ENCODE measurements at places on chromosomes 7 and 10. TPM values are rescaled to one million over a fixed set of nuclear protein-coding genes. Genes with fewer than 3 reads are reported as not detected.

HOXA4 gene
- polyA plus RNA-seq: not detected

SEC31B gene
- 6.6 TPM for polyA plus RNA-seq

STEAP2 gene
- polyA plus RNA-seq: 0.81 TPM

WDFY4 gene
- 31.7 TPM for polyA plus RNA-seq

RARRES2 gene
- polyA plus RNA-seq: 0.68 TPM

AKR1C1 gene
- polyA plus RNA-seq: not detected

NUTM2E gene
- polyA plus RNA-seq: 0.05 TPM

ACTR3C gene
- polyA plus RNA-seq: 6.6 TPM

HOXA11 gene
- polyA plus RNA-seq: not detected

HABP2 gene
- not detected for polyA plus RNA-seq

SFMBT2 gene
- 11.5 TPM for polyA plus RNA-seq

MSS51 gene
- 0.20 TPM for polyA plus RNA-seq

ARF5 gene
- 150 TPM for polyA plus RNA-seq

CALML5 gene
- not detected for polyA plus RNA-seq

IDI2 gene
- polyA plus RNA-seq: not detected

GSTO2 gene
- 0.34 TPM for polyA plus RNA-seq

NCF1 gene
- polyA plus RNA-seq: 216 TPM

TRIL gene
- polyA plus RNA-seq: not detected

ERLIN1 gene
- 18.3 TPM for polyA plus RNA-seq

CNPY1 gene
- polyA plus RNA-seq: not detected

FAM20C gene
- not detected for polyA plus RNA-seq

TMEM196 gene
- not detected for polyA plus RNA-seq

CPA5 gene
- not detected for polyA plus RNA-seq

OR6B1 gene
- polyA plus RNA-seq: not detected

PTPRZ1 gene
- not detected for polyA plus RNA-seq

CFAP58 gene
- 0.24 TPM for polyA plus RNA-seq

GPRIN2 gene
- polyA plus RNA-seq: not detected

KAZALD1 gene
- 2.3 TPM for polyA plus RNA-seq

HOXA1 gene
- 0.06 TPM for polyA plus RNA-seq

NAT16 gene
- not detected for polyA plus RNA-seq

CDH23 gene
- 0.15 TPM for polyA plus RNA-seq

MLXIPL gene
- not detected for polyA plus RNA-seq

CALML3 gene
- not detected for polyA plus RNA-seq

TMEM176B gene
- 0.21 TPM for polyA plus RNA-seq

MBL2 gene
- not detected for polyA plus RNA-seq

OGDHL gene
- polyA plus RNA-seq: 0.19 TPM

PNLIP gene
- not detected for polyA plus RNA-seq

SPAG6 gene
- polyA plus RNA-seq: 0.16 TPM

AGBL3 gene
- 8.3 TPM for polyA plus RNA-seq

WNT8B gene
- polyA plus RNA-seq: not detected

OR9A2 gene
- polyA plus RNA-seq: not detected

SGCE gene
- polyA plus RNA-seq: 79.5 TPM
